ENCODE measurements at places on chromosomes 3 and 15.

DNA sequence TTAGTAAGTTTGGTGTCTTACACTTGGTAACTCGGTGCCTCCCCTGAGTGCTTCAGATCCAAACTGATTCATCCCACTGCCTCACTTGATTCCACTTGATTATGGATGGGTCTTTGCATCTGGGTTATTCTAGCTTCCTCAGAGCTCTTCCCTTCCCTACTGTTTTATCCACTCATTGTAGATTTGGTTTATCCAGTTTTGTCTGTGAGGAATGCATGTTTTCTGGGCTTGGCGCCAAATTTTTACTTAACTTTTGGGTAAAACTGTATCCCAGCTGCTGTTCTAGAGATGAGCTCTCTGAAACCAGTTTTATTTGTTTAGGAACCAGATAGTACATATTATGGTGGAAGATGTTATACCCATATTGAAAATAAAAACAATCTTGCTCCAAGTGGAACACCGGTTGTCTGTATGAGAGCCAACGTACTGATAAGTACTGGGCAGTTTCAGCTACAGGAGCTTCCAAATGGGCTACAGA, 20.9 kb downstream of the RAD54L2 start:
- DNase-seq, result no peak

DNA sequence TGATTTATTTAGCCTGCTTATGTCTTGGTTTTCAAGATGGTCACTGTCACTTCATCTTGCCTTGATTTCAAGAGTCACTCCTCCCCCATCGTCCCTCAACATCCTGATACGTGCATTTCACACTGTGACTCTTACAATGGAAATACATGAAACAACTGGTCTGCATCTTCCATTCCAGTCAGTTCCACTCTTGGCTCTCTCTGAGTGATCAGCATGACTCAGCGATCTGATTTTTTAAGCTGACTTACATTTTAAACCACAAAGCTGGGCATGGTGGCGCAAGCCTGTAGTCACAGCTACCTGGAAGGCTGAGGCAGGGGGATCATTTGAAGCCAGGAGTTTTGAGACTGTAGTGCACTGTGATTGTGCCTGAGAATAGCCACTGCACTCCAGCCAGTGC, 271.2 kb upstream of the ROPN1 start:
- DNase-seq, result no peak

GRCh38 chr15:70580958-70581357, 182.4 kb downstream of the UACA start:
- DNase-seq, result no peak

DNA sequence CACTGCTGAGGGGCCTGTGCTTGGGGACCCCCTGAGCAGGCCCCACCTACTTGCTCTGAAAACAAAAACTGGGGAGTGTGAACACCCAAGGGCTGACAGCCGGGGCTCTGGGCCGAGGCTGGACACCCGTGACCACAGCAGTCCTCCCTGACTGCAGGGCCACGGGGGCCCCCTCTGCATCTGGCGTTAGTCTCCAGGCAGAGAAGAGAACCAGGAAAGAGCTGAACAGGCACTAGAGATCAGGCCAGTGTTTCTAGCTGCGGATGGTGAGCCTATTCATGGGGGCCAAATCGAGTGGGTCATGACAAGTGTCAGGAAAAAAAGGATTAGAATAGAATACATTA, 17.1 kb downstream of the MELTF start:
- no peak for DNase-seq

DNA sequence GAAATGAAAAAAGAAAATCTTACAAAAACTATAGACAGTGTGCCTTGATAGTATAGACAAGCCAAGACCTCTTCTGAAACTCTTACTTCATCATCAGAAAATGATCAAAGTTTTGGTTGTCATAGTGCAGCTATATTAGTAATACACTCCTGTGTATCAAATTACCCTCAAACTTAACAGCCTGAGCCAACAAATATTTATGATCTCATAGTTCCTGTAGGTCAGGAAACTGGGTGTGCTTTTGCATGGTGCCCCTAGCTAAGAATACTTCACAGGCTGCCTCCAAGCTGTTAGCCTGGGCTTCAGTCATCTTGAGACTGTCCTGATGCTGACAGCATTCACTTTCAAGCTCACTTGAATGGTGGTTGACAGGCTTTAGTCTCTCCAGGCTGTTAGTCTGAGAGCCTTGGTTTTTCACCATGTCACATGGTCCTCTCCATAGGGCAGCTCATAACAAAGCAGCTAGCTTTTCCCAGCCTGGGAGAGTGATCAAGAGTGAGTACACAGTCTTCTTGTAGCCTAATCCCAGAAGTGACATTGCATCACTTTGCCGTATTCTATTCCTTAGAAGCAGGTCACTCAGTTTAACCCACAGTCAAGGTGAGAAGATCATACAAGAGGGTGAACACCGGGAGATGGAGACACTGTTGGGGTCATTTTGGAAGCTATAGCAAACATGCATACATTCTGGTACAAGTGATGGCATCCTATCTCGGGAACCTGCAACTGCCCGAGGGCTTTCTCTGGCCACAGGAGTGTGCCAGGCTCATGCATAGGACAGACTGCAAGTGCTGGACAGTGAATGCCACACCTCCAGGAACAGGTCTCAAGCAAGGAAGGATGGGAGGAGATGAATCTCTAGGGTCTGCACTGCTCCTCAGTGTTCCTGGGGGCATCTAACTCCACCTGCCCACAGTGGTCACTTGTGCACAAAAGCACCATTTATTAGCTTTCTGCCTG, 173.4 kb upstream of the CADPS start:
- no peak for DNase-seq

DNA sequence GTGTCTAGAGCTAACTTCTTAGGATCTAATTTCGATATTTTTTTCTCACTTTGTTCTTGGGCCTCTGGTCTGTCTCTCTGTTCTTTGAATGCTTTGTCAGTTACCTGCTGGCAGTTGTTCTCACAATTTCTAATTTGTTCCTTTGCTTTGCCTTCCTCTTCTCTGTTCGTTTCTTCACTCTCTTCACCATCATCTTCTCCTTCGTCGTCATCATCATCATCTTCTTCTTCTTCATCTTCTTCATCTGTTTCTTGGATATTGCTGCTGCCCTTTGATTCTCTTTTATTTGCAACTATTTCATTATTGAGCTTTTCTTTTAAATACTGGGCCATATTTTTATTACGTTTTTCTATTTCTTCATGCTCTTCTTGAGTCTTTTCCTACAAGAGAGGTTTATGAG, 2.7 kb downstream of the LMOD3 start:
- DNase-seq, result no peak

- no peak for DNase-seq
These were observed 56.4 kb upstream of the SLC24A5 start for GRCh38 chr15:48064421-48064820.

- no peak for DNase-seq
These were observed 494.5 kb upstream of the RGMA start for GRCh38 chr15:93583552-93583951.

- DNase-seq, result no peak
These were observed 604.9 kb upstream of the CFAP20DC start for GRCh38 chr3:59654480-59655417.

DNA sequence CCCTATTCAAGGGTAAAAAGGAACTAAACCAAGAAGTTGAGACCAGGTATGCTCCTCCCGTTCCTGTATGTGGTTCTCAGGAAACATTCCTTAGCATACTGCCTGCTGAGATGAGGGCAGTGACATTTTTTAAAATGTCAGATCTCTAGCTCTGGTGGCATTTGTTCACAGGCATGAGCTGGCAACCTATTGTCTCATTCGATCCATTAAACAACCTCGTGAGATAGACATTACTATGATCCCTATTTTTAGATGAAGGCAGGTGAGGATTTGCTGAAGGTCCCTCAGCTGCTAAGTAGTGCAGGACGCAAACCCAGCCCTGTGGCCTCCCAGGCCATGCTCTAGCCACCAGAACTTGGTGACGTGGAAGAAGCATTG, 74.9 kb downstream of the SIDT1 start:
- DNase-seq, result no peak

DNA sequence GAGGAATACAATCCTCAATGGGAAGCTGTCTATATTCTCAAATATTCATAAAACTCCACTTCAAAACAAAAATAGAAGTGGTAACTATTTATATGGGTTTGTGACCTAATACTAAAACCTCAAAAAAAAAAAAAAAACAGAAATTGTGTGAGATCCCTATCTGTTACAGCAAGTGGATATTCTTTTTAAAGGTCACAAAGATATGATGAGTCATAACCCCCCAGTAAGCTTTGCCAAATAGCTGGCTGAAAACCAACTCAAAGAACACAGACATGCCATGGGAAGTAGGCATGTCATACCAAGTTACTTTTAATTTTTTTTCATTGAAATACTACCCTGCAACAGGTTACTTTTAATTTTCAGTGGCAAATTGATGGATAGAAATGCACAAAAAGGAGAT, 62.5 kb downstream of the CBLB start:
- DNase-seq, result no peak

- DNase-seq, result no peak
These were observed 3.5 kb downstream of the MYD88 start for GRCh38 chr3:38141952-38142273.

GRCh38 chr3:12902181-12902999, 61.0 kb upstream of the RPL32 start:
- no peak for DNase-seq

DNA sequence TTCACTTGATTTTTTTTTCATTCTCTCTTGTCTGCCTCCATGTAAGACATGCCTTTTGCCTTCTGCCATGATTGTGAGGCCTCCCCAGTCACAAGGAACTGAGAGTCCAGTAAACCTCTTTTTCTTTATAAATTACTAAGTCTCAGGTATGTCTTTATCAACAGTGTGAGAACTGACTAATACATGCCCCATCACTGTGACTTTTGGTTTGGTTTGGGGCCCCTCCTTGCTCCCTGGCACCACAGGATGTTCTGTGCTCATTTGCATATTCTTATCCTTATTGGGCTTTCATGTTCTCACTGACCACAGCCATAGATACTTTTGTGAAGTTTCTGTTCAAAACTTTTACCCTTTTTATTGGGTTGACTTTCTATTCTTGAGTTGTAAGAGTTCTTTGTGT, 3.8 kb upstream of the PRR20G start:
- no peak for DNase-seq

GRCh38 chr3:179416681-179417080, 34.6 kb downstream of the GNB4 start:
- DNase-seq, result no peak

DNA sequence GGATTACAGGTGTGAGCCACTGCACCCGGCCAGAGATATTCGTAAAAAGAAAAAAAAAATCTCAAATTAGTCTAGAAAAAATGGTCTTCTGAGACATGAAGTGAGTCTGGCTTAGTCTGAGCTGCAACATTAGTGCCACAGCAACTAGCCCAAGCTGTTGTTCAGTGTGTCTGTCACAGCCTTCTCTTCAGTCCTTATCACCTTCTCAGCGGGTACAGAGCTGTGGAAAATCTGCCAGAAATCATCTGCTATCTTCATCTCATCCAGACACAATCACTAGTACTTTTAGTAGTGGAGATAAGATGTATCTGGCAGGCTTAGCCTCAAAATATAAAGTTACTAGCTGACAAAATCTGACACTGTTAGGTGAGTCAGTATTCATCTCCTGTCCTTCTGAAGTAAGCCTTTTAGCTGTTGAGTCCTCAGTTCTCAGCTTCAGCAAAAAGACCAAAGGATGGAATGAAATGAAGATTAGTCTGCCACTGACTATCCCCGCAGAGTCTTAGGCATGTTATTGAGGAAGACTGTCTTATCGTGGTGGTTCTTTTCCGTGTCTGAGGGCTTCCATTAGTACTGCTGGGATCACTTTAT, 120.5 kb upstream of the CGNL1 start:
- DNase-seq, result no peak

DNA sequence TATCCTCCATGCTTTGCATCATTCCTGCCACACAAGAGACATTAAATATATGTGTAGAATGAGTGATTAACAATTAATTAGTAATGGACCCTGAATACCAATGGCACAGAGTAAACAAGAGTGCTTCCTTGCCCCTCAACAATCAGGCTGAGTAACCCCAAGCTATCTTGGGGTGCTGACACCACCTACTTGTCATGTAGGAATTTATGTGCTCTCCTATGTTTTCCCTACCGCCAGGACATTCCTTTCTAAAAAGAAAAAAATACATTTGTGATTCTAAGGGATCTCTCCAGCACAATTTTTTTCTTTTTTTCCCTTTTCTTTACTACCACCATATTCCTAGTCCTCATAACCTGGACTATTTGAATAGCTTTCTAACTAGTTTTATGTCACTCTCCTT, 449.1 kb downstream of the MFSD1 start:
- no peak for DNase-seq

GRCh38 chr3:100634493-100635272, 25.3 kb downstream of the ADGRG7 start:
- peak; percentile 44 for DNase-seq

- no peak for DNase-seq
These were observed 418.1 kb downstream of the EPHA6 start for GRCh38 chr3:97232393-97233034.

- no peak for DNase-seq
These were observed 2.1 kb downstream of the DBR1 start for GRCh38 chr3:138172625-138173024.

DNA sequence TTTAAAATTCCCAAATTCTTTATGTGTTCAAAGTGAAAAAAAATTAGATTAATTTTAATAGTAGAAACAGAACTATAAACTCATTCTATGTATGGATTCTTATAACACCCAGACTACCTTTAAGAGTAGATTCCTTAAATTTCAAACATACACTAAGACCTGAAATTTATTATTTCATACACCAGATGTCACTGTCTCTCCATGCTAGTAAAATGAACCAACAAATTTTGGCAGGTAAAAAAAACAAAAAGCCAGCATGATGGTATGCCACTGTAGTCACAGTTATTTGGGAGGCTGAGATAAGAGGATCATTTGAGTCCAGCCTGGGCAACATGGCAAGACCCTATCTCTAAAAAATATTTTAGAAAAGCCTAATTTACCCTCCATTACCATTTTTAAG, 461.3 kb upstream of the NAALADL2 start:
- DNase-seq, result peak; percentile 29

- no peak for DNase-seq
These were observed 38.8 kb downstream of the SAXO2 start for GRCh38 chr15:82301296-82302016.

- no peak for DNase-seq
These were observed 169.1 kb downstream of the NSMCE3 start for GRCh38 chr15:29100486-29101000.

- DNase-seq, result no peak
These were observed 112.2 kb upstream of the RBMS3 start for GRCh38 chr3:29168696-29169095.

DNA sequence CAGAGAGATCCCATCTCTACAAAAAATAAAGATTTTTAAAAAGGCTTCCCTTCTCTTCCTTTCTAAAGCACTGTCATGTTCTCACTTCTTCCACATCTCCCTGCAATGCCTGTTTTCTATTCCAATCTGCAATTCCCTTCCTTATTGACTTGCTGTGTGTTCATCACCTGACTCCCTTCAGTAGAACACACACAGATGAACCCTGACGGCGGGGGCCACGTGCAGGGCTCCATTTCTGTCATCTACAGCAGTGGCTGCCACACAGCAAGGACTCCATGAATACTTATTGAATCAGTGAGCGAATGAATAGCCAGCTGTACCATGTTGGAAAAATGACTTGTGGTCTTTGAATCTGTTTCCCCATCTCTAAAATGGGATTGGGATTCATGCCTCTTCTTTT, 26.1 kb downstream of the BHLHE40 start:
- DNase-seq, result no peak

Measured in MM.1S (cell line).